ENCODE measurements at places on chromosomes 1 and 21.

GRCh38 chr21:37370152-37371040, 3.8 kb downstream of the DYRK1A start:
- DNase-seq: no peak

GRCh38 chr1:200075522-200075921, 48.0 kb downstream of the NR5A2 start:
- DNase-seq: no peak

GRCh38 chr21:15568516-15568915, 161.3 kb upstream of the USP25 start:
- DNase-seq: no peak

DNA sequence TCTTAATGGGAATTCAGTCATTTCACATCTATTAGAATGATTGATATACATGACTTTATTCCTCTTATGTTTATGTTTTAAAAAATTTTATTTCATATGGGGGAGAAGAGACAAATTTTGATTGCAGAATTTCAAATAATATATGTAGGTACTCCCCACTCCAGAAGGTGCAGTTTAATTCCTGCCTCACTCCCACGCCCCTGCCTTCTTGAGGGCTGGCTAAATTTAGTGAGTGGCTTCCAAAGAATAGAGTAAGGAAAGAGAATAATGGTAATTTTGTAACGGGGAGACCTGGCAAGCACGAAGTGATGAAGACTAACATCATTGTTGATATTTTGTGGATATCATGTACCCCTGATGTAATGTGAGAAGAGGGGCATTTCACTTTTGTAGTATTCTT, 94.7 kb upstream of the FAM78B start:
- DNase-seq: no peak

DNA sequence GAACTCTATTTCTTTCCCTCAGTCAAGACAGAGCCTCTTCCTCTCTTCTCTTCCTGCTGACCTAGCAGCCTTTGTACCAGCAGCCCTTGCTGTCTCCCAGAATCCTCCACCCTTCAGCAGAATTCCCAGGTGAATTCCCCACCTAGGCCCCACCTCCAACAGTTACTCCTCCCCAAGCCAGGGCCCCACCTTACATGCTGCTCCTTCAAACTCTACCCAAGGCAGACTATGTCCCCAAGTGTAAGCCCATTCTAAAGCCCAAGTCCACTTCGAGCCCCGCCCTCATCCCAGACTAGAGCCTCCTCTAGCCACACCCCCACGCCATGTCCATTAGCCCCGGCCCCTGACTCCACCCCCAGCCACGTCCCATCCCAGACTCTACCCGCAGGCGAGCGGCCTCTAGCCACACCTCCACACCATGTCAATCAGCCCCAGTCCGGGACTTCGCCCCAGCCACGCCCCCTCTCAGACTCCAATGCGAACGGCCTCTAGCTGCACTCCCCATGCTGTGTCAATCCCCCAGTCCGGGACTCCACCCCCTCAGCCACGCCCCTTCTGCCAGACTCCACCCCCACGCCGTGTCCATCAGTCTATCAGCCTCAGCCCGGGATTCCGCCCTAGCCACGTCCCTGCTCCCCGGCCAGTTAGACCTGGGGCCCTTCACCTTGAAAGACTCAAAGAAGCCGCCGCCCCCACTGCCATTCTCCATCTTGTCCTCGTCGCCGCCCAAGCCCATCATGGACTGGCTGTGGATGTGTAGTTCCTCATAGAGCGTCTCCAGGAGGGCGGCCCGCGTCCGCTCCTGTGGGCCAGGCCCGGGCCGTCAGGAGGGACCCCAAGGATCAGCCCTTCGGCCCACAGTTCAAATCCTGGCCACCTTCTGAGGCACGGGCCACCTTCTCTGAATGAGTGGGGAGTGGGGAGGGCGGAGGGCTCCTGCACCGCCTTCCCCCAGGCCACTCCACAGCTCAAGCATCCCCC, 61.3 kb downstream of the RAP1GAP start:
- DNase-seq: peak; percentile 99

- DNase-seq: no peak
These were observed 18.8 kb downstream of the GATAD2B start for GRCh38 chr1:153903841-153904455.

- peak; percentile 2 for DNase-seq
These were observed 886.9 kb downstream of the AMY1C start for GRCh38 chr1:104636581-104636980.

- DNase-seq: no peak
These were observed 51.6 kb downstream of the PDE4B start for GRCh38 chr1:65844296-65844695.

- DNase-seq: peak; percentile 18
These were observed 3.5 kb downstream of the FUBP1 start for GRCh38 chr1:77975386-77975785.

DNA sequence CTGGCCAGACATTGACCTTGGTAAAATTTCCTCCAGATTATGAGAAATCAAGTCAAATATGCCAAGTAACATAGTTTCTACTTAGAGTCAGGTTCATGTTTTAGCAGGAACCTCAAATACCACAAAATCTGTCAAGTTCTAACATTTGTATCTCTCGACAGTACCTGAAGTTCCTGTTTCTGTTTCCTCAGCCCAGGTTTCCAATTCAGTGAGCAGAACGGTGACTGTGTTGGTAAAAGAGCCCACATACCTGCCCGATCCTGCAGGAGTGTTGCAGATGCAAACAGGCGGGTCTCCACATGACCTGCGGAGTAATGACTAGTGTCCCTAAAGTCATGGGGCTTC, 57.9 kb upstream of the LGALS8 start:
- DNase-seq: peak; percentile 59

All from RWPE1 (cell line).